Activated T-cell treated with anti-CD3 and anti-CD28 coated beads, Interleukin-2, amount 50 U/mL, for 72 hours (primary cell): ENCODE measurements at places on chromosomes 12 and 14.
A peak's percentile ranks its signal among the peaks of the same experiment; 100 is the strongest.

GRCh38 chr14:37590428-37591139, 4.5 kb downstream of the FOXA1 start:
- DNase-seq = no peak

- peak; percentile 8 for DNase-seq
Observed at GRCh38 chr14:32102152-32102787, 25.2 kb downstream of the ARHGAP5 start.

DNA sequence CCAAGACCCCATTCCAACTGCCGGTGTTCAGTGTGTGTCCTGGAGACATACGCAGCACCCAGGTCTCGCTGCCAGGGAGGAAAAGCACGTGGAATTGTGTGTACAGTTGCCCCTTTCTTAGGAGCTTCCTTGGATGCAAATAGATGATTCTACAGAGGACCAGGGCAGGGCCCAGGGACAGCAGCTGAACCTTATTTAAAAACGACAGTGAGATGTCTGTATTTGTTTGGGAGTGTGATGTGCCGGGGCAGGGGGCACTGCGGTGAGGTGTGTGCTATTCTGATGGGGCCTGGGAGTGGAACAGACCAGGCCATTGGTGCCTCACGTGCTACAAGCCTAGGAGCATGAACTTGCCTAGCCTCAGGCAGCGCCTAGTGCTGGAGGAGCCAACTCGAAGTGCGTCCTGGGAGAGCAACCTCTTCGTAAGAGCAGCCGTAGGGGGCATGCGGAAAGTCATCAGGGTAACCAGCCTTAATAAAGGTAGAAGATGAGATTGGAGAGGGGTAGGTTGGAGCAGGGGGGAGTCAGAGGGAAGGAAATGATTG, 98.3 kb upstream of the ESRRB start:
- DNase-seq = no peak

DNA sequence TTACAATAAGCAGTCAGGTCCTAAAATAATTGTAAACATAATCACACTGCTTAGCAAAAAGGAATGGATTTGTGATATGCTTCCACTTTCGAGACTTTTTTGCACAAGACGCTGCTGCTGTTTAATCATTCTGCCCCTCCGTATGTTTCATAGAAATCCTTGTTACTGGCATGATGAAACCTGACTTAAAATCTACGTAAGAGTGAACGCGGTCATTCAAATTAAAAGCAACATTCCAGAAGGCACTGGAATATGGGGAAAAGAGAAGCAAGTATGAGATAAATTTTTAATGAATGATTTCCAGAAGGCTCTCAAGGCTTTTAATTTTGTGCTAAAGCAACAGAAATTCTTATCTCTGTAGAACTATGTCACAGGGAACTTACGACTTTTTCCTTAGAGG, 1.1 kb downstream of the CNIH1 start:
- DNase-seq = no peak

- no peak for DNase-seq
Observed at GRCh38 chr12:45483571-45483970, 245.9 kb upstream of the ARID2 start.

DNA sequence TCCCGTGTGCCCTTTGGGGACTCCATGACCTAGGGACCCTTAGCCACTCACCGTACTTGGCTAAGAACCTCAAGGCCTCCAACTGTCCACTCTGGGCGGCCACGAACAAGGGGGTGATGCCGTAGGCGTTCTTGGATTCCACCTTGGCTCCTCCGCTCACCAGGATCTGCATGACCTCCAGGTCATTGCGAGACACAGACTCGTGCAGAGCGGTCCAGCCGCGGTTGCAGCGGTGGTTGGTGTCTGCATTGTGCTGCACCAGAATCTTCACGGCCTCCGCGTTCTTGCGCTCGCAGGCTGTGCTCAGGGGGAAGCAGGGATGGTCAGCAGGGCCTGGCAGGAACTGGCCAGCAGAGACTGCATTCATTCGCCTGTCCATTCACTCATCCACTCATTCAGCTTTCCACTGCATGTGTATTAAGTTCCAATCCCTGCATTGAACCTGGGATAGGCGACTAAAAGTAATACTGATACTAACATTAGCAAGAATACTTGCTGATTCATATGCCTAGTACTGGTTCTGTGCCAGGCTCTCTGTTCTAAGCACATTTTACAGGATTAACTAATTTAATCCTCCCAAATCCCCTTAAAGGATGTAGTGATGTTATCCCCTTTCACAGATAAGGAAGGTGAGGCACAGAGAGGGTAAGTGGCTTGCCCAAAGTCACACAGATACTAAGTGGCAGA, 23.9 kb downstream of the FAM181A start:
- DNase-seq = no peak

GRCh38 chr12:86104087-86104486, 152.1 kb downstream of the MGAT4C start:
- DNase-seq = no peak

DNA sequence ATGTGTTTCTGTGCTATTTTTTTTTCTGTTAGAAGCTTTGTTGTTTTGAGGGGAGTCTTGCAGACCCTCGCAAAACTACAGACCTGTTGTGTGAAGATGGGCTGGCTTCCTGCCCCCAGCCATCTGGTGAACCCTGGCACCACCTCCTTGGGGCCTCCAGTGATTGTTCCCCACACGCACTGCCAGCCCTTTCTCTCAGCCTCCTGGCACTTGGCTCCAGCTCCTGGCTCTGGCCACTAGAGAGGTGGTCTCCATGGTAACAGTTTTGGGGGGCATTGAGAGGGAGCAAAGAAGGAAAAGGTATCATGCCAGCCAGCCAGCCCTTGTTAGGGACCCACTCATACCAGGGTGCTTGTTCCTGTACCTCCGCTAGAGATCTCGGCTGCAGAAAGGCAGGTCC, 176.4 kb upstream of the RPH3A start:
- no peak for DNase-seq

DNA sequence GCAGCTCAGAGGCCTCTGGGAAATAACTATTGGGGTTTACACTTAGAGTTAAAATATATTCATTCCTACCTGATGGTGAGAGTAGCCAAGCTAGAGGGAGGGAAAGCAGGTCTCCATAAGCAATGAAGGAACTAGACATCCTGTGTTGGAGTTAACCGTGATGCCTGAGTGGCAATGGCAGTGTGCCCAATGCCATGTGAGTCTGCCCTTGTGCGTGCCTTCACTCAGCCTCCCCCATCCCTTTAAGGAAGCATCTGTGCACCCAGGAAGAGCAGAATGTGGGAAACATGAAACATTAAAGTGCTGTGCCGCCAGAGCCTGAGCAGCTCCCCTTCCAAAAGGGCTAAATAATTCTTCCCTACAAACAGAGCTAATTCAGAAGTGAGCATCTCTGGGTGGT, 76.3 kb downstream of the COX16 start:
- no peak for DNase-seq

DNA sequence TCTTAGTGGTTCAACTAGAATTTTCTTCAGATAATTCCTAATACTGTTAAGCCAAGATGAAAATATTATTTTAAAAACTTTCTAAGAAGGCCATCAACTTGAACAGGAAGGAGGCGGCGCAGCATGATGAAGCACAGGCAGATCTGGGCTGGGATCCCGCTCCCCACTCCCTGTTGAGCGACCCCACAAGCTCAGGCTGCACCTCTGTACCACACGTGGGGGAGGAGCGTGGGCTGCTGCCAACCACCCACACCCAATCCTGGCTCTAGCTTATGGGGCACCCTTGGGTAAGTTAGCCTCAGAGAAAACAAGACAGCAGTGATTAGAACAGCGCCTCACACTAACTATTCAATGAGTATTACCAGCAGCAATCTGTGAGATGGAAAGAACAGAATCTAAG, 6.0 kb downstream of the MTERF2 start:
- DNase-seq = no peak

- DNase-seq = no peak
Observed at GRCh38 chr14:63543826-63544406, 739 bp upstream of the PPP2R5E start.

DNA sequence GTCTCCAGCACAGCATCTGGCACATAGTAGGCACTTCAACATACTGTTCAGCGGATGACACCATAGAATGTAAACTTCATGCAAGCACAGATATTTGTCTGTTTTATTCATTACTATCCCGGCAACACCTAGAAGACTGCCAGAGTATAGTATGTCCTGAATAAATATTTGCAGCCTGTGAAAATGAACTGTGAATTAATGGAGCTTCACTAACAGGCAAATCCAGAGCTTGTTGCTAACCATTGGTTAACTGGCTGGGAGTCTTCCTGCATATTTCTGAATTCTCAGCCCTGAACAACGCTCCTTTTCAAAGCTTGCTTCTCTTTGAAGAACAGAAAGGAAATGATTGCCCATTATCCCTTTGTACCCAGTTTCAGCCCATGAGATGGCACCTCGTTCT, 243.3 kb upstream of the CRY1 start:
- DNase-seq = no peak

- peak; percentile 16 for DNase-seq
Observed at GRCh38 chr12:90953956-90954421, 987 bp downstream of the CCER1 start.

DNA sequence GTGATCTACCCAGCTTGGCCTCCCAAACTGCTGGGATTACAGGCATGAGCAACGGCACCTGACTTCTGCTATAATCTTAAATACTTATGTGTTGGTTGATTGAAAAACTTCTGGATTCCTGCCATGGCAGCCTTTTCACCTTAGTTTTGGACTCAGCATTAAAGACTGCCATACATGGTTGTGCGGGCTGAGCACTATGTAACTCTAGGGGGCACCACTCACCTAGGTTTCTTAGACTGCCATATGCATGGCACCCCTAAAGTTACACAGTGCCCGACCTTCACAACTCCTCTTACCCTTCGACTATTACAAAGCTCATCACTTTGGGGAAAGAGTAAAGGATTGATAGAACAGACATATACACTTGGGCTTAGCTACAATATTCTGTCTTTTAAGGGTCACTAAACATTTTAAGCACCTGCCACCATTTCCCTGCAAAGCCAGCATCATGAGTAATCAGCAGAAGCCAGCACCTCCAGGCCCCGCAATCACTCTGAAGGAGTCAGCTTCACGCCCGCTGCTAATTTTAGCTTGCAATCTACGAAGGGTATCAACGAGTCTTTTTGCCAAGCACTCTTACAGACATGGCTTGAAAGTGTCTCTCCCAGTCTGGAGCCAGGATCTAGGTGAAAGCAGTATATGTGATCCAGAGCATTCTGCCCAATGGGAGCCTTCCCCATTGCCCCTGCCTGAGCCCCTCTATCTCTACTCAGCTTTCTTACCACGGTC, 59.8 kb downstream of the SUDS3 start:
- no peak for DNase-seq
